ENCODE measurements at places on chromosomes 12 and 14.

DNA sequence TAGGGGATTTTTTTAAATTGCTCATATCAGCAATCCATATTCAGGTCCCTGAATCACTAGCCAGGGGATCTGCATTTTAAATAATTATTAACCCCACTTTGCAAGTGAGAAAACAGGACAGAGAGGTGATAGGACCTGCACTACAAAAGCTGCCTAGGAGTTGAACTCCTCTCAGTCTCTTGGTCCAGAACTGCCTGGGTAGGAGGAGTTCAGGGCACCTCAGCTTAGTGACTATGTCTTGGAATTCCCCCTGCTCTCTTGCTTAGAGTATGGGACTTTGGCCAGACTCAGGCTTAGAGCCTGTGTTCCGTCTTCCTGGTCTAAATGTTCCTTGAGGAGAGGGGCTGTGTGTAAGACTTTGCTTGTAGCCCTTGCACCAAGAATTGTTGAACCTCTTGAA, 68.2 kb upstream of the WSCD2 start:
- no peak for DNase-seq

DNA sequence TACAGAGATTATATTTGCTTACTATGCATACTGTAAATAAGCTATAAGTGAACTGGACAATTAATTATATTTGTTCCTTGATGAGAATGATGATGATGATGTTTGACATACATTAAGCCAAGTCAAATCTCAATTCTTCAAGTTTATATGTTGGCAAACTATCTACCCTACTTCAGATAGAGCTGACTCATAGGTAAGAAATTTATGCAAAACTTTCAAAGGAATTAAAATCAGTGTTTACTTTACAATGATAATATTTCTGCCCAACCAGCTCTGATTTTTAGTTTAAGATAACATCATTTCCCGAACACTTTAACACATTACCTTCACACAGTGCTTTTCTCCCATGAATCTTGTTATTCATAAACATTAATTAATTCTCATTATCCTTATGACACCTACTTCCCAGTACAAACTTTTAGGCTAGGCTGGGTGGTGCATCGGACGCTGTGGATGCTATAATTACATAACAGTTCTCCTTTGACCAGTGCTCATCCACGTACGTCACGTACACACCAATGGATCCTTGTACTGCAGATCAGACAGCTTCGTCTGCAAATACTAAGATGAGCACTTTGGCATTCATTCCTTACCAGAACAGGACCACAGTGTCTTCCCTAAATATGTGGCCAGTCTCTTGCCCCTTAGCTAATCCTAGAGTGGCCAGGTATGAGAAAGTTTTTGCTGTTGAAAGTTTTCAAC, 18.3 kb downstream of the BMP4 start:
- no peak for DNase-seq

GRCh38 chr12:24767016-24767415, 181.9 kb downstream of the BCAT1 start:
- DNase-seq, result no peak

GRCh38 chr12:57229046-57229633, 371 bp upstream of the SHMT2 start:
- DNase-seq, result no peak

DNA sequence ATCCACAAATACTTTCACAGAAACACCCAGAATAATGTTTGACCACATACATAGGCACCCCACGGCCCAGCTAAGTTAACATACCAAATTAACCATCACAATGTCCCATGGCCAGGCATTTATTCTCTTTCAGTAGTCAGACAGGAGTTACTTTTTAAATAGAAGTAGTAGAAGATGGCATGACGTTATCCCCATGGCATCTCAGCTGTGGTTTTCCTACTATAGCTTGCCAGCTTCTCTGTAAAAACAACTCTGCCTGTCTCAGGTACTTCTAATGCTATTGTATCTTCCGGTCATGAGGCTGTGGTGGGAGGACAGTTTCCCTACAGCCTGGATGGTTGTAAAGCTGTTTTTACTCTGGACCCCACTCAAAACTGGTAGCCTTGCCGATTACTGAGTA, 19.3 kb downstream of the CTSG start:
- no peak for DNase-seq

DNA sequence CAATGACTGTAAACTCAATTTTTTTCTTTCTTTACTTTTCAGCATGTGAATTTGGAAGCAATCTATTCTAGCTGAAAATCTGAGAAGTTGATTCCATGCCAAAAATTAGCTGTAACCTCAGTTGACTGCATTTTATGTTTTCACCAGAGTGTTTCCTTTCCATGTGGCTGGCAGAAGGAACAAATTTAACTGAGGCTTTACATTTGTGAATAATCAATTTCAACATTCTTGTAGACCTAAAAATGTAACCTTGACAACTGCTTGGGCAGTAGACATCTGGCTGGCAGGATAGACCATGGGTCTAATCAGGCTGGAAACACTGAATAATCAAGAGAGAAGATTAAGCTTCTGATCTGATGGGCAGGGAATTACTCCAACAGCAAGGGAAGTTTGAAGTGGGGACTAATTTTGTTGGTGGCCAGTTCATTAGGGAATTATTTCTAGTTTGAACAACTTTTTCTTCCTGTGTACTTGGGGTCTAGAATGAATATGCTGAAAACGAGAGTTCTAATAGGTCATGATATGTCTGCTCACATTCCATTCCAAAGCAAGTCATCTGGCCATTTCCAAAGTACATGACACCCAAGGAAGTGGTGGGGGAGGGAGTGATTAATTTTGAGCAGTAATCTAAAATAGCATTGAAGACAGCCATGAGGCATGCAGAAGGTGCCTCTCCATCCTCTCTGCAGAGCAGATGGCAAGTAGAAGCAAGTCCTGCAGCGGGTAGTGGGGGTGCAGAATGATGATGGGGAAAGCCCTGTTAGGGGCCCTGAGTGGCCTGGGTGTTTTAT, 68.2 kb downstream of the ATP23 start:
- DNase-seq, result no peak

GRCh38 chr12:4289231-4289878, 15.8 kb downstream of the CCND2 start:
- DNase-seq, result no peak

GRCh38 chr12:103640831-103641230, 53.8 kb downstream of the STAB2 start:
- no peak for DNase-seq

GRCh38 chr14:61469781-61470180, 148.4 kb downstream of the PRKCH start:
- no peak for DNase-seq

DNA sequence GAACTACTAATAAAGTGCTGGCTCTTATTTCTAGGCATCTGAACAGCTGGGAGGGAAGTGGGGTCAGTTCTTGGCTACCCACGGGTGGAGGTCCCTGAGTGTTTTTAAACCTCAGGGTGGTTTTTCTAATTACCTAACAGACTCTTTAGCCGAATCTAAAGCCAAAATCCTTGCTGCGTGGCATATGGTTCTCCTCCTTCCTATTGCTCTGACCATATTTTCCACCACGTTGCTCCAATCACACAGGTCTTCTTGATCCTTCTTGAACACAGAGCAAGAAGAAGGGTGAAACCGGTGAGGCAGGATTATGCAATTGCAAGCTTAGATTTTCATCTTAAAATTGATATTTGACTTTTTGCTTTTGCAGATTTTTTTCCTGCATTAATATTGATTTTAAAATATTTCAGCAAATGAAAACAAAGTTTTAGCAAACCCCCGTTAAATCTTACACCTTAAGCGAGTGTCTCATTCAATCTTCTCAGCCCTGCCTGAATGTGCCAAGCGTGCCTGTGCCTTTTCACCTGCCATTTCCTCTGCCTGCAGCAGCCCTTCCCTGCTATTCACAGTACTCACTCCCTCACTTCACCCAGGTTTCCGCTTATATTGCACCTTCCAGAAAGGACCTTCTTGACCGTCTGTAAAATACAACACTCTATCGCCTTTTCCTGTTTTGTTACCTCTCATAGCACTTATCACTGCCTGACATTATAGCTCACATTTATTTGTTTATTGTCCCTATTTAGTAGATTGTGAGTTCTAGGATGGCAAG, 506.0 kb downstream of the DIO2 start:
- no peak for DNase-seq

- DNase-seq, result no peak
These were observed 5.1 kb downstream of the AHNAK2 start for GRCh38 chr14:104973135-104973384.

DNA sequence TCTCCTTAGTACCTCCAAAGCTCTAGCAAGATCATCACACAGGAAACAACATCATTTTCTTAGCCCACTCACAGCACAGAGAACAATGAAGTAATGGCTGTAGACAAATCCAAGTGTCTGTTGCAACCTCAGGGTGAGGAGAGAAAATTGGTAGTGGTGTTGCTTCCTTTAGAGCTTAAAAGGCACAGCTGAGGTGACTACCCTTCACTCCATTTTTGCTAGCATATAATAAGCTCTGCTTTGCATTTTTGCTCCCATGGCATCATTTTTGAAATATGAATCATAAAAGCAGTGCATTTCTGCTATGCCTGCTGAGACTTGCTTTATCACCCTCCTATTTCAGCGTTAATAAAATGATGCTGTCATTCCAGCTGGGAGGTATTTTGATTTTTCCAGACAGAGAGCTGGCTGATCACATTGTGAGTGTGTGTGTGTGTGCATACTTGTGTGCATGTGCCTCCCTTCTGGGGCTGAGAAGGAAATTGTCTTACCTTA, 18.5 kb upstream of the PCNX1 start:
- DNase-seq, result no peak

All from D721Med (cell line).